ENCODE measurements at places on chromosomes 11 and 22. TPM values are rescaled to one million over a fixed set of nuclear protein-coding genes. Genes with fewer than 3 reads are reported as not detected.

The OR51B4 gene
- total RNA-seq: not detected

DNA sequence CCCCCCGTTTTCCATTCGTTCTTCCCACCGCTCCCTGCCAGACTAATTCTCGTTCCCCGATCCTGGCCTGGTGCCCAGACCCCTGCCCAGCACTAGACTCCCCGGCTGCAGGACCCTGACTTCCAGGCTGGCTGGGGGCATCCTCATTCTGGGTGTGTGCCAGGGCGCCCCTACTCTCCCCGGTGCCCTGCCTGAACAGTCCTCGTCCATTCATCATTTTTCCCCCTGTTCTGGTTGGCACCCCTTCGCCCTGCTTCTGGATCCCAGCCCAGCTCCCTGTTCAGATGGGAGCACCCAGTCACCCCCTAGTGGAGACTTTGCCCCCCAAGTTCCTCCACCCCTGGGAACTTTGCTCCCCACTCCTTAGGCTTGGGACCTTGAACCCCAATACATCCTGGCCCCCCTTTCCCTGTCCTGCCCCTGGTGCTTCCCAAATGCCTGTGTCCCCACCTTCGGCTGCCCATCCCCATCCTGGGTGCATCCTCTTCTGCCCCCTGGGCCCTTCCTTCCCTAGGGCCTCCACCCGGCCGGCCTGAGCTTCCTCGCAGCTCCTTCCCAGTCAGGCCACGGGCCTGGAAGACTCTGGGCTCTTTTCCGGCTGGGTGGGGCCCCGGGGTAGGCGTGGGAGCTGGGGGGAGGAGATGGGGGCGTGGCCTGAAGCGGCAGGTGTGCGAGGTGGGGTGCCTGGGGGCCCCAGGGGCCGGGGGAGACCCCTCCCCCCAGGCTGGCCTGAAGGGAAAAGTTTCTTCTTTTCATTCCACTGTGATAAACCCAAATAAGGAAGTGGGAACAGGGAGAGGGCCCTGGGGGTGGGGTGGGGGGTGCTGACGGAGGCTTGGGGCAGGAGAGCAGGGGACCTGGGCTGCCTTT lies 908 bp downstream of the PLCB3 start:
- DNase-seq: no peak

DNA sequence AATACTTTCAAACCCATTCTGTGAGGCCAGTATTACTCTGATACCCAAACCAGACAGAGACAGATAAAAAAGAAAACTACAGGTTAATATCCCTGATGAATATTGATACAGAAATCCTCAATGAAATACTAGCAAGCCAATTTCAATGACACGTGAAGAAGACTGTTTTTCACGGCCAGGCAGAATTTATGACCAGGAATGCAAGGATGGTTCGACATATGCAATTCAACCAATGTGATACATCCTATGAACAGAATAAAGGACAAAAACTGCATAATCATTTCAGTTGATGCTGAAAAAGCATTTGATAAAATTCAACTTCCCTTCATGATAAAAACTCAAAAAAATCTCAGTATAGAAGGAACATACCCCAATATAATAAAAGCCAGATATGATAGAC lies 44.5 kb downstream of the SLC22A24 start:
- no peak for DNase-seq

DNA sequence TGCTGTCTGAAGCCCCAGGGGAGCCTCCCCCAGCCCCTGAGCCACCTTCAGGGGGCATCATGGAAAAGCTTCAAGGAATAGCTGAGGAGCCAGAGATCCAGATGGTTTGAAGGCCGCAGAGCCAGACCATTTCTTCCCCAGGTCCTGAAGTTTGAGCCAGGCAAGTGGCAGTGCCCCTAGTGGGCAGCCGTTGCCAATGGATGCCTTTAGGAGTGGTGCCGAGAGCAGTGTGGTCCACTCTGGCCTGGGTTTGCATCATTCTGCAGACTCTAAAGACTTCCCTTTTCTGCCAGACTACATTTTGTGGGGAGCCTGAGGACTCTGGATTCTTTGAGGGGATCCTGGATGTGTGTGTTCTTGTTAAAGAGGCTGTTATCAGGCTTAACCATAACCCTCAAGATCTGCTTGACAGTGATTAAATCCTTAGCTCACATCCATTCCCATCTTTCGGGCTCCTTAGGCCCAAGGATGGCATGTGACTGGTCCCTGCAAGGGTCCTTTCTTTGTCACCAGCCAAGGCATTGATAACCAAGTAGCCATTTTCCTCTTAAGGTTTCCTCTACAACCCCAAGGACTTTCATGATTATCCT lies 13.1 kb downstream of the HINFP start:
- no peak for DNase-seq

- DNase-seq: no peak
Measured at GRCh38 chr11:108994887-108995286, 330.0 kb downstream of the DDX10 start.

DNA sequence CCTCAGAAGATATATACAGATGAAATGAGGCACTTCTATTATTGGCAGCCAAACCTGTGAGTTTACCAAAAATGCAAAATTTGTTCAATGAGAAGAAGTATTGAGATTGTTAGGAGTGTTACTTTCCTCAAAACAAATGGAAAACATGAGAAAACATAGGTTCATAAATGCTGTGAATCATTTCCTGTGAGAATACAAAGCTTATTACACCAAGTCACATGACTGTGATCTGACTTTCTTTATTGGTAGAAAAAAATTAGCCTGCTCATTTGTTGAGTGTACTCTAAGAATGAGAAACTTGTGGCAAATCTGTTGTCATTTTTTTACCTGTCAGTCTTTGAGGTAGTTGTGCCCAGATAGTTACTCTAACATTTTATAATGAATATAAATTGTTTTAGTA lies 215.1 kb downstream of the TMEM135 start:
- DNase-seq: peak; percentile 18

DNA sequence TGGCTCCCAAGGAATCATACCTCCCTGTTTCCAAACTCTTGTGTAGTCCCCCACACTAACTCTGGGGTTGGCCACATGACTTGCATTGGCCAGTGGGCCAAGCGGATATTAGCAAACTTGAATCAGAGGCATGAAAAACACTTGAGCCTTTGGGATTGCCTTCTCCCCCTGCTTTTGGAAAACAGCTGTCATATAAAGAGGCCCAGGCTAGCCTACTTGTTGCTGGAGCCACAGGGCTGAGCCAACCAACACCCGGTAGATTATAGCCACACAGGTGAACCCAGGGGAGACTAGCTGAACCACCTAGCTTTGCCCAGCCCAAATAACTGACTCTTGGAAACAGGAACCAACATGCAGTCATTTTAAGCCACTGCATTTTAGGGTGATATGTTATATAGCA lies 354.8 kb downstream of the TENM4 start:
- no peak for DNase-seq

DNA sequence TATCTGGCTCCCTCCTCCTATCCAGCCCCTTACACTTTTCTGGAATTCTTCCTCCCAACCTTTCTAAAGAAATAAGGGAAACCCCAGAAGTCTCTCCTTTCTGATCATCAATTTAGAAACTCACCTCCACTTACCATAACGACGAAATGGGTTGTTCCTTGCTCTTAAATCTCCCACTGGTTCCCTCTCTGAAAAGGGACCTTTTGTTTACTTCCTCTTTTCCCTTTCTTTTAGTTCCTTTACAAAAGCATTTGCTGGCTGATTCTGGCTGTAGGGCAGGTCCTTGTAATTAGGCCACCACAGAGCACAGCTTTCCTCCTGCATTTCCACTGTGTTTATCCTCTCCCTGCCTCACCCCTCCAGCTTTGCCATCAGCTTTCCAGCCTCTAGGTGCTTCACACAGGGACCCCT lies 12.0 kb downstream of the JAML start:
- no peak for DNase-seq

- DNase-seq: no peak
Measured at GRCh38 chr11:66866007-66866406, 9.1 kb downstream of the LRFN4 start.

The ACTN3 gene
- total RNA-seq: under 0.01 TPM

DNA sequence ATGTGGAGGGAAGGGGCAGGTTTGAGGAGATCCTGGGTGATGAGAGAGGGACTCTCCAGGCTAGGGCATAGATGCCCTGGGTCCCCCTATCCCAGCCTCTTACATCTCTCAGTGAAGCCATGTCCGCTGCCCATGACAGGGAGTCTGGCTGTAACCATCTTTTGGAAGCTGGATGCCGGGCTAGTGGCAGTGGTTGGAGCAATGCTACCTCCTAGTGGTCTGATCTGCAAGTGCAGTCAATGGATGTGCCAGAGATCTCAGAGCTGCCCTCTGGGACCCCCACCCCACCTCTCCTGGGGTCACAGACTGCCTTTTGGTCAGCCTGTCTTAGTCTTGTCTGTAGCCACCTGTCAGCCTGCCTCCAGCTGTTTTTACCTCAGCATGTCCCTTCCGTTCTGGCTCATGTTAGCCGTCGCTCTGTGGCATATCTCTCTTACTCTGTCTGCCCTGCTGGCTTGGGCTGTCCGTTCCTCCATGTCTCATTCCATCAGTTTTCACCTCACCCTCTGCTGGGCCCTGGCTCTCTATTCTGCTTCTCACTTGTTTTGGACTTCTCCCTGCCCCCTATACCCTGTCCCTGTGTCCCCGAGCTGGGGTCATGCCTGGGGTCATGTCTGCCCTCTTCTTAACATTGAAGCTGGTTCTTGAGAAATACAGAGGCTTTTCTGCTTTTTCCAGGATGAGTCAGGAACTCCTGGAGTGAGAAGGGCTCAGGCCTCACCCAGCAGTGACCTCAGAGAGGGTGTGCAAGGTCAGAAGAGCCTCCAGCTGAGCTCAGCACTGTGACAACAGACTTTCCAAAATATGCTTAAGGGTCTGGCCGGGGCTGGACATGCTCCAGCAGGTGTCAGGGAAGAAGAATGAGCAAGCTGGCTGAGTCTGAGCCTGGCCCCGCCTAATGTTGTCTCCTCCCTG lies 52.0 kb upstream of the THY1 start:
- peak; percentile 82 for DNase-seq

- DNase-seq: peak; percentile 55
Measured at GRCh38 chr11:19027829-19028595, 32.5 kb downstream of the MRGPRX2 start.

The ENTHD1 gene
- not detected for total RNA-seq

GRCh38 chr11:5605849-5606248 lies 9.4 kb downstream of the TRIM6 start:
- DNase-seq: peak; percentile 92

DNA sequence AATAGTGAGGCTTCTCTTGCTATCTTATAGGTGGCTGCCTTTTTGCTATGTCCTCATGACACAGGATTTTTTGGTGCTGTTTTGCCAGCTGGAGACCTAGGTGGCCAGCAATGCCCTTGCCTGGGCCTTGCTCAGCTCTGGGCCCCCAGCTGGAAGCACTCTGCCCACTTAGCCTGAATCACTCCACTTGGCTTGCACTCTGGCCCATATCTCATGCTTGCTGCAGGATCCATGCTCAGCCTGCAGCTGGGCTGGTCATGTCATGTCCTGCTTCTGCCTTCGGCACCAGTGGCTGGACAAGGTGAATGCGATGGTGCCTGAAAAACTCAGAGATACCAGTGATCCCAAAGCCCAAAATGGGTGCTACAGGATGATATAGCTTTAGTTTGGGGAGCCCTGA lies 818.6 kb upstream of the FAT3 start:
- no peak for DNase-seq

The LYVE1 gene
- not detected for total RNA-seq

DNA sequence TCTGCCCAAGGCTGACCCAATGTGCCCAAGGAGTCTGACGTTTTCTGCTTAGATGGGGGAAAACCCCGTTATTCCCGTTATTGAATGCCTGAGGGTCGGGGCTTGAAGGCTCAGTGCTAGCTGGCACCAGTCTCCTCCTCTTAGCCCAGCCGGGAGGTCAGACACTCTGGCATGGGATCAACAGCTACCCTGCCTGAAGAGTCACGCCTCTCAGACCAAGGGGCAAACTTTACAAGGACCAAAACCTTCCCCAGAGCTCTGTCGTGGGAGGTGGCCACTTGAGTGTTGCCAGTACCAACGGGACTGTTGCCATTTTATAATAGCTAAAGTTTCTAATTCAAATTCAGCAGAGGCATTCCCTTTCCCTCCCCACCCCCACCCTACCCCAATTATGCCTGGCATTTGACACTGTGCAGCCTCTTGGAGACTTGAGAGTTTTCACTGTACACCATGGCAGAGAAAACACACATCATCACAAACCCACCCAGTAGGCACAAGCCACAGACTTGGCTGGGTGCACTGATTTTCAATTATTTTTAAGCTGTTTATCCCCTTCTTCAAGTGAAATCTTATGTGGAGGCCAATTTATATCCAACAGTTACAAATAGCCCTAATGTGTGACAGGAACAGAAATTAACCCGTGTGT lies 137.5 kb upstream of the SYT13 start:
- no peak for DNase-seq

- DNase-seq: no peak
Measured at GRCh38 chr11:921921-922678, 3.6 kb upstream of the AP2A2 start.

DNA sequence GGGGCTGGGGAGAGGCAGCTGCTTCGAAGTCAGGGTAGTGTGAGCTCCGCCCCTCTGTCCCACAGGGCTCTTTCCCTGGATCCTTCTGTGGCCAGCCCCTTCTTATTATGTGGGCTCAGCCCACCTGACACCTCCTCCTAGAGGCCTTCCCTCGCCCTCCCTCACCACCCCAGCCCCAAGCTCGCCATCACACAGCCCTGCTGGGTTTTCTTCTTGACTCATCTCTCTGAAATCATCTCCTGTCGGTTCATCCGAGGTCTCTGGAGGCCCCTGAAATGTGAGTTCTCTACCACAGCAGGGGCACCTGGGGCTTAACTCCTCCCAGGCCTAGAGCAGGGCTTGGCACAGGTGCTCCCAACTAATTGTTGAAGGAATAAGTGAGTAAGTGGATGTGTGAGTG lies 65.2 kb downstream of the CACNA1I start:
- peak; percentile 3 for DNase-seq

DNA sequence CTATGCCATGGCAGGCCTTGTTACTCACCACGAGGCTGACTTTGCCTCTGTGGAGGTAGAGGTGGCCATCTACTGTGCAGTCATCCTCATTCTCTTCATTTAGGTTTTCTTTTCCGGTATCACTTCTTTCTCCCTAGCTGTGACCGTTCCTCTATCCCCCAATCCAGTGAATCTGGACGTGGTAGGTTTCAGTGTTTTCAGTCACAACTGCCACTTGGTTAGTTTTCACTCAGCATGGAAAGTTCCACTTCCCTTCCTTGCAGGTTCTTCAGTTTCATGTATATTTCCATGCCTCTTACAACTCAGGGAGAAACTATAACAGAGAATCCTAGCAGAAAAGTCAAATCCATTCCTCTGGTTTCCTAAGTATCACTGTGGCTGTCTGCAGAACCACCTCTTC lies 1.9 kb downstream of the HPS4 start:
- DNase-seq: no peak

- no peak for DNase-seq
Measured at GRCh38 chr11:113189909-113190667, 124.3 kb upstream of the TTC12 start.
